HuH-7.5 (cell line): ENCODE measurements at places on chromosomes 3 and 15.

DNA sequence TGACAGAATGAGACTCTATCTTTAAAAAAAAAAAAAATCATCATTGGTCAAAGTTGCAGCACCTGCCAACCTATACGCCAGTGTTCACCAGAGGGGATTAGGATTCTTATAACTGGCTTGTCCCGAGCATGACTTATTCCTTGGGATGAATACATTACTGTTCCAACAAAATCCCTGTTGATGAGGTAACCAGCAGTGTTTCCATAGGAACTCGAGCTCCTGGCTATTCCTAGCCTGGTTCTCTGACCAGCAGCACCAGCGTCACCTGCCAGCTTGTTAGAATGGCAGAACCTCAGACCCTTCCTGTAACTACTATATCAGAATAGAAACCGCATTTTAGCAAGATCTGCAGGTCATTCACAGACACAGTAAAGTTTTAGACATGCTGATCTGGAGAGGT is 364.4 kb downstream of the PTPRG start:
- no peak for DNase-seq

DNA sequence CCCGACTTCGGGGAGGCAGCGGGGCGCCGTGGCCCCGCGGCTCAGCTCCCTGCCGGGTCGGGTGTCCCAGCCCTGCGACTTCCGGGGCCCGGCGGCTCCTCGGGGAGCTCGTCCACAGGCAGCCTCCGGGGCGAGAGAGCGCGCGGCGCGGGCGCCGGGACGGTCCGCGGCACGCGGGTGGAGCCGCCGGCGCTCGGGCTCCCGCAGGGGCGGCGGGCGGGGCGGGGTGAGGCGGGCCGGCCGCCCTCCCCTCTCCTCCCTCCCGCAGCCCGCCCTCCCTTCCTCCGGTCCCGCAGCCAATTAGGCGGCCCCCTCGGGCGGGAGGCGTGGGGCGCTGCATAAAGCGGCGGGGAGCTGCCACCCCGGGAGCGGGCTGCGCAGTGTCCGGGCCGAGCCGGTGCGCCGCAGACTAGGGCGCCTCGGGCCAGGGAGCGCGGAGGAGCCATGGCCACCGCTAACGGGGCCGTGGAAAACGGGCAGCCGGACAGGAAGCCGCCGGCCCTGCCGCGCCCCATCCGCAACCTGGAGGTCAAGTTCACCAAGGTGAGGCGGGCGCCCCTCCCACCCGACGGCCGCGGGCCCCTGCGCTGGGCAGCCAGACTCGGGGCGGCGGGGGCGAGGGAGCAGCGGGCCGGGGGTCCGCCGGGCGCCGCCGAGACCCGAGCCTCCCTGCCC is at the start of gene ALDH1A3:
ALDH1A3 (plus strand) TSS at position 368 of the 675 bp plus-strand sequence; CDS start at position 445, 77 bp downstream.
- DNase-seq: no peak

- no peak for DNase-seq
Measured at GRCh38 chr3:23776352-23776891, 29.3 kb upstream of the UBE2E1 start.

GRCh38 chr3:116809208-116809607 is 99.6 kb downstream of the TUSC7 start:
- DNase-seq: no peak

DNA sequence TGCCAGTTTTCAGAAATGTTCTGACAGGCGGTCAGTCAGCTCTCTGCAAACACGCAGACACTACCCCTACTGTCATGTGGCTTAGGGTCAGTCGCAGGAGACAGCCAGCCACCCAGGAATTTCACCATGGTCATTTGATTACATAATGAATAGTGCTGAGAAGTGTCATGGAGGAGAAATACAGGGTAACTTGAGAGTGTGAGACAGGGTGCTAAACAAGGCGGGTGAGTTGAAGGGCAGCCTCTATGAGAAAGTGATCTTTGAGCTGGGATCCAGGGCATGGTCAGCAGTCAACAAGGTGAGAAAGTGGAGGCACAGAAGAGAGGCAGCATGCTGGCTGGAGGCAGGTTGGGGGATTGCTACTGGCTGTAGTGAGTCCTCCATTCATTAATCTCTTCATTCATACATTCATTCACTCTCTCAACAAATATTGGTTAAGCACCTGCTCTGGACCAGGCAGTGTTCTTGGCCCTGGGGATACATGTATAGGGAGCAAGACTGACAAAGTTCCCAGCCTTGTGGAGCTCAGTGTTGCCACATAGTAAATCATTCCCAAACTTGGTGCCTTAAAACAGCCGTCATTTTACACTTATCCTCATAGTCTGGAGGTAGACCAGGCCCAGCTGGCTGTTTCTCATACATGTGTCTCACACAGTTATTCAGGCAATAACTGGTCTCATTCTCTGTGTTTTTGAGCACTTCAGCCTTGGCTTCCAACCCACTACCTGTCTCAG is 14.8 kb downstream of the PXYLP1 start:
- no peak for DNase-seq

GRCh38 chr3:145911016-145911415 is 250.0 kb downstream of the PLOD2 start:
- DNase-seq: no peak

DNA sequence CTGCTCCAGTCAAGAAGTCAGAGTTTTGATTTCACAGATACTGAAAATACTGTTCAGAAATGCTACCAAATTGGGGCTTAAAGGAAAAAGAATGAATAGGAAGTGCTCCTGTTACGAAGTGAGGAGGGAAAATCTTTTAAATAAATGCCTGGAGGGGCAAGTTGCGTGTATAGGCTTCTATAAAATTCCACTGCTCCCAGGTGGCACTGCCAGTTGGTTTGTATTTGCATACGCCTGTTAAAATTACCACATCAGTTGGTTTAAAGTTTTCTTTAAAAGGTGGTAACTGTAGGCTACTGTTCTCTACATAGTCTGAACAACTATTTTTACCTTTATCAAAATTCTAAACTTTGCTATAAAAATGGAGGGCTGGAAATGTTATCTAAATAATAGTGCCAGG is 123.5 kb downstream of the DLG1 start:
- DNase-seq: no peak

DNA sequence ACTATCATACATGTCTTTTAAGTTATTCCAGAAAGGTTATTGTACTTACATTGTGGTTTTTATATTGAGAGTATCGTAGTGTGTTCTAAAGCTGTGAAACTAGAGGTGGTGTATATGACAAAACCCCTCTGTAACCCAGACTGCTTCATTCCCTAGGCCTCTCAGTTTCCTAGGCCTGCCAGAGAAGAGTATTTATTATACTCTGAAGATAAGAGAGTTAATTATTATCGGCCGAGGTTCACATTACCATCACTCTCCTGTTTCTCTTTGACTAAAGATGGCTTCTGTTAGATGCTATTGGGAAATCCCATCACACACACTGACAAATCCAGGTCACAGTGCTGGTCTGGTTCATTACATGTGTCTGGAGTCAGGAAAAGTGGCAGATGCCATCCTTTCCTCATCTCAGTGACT is 20.5 kb downstream of the EXOSC7 start:
- DNase-seq: peak; percentile 68

GRCh38 chr3:104825116-104825515 is 541.6 kb upstream of the ALCAM start:
- no peak for DNase-seq

DNA sequence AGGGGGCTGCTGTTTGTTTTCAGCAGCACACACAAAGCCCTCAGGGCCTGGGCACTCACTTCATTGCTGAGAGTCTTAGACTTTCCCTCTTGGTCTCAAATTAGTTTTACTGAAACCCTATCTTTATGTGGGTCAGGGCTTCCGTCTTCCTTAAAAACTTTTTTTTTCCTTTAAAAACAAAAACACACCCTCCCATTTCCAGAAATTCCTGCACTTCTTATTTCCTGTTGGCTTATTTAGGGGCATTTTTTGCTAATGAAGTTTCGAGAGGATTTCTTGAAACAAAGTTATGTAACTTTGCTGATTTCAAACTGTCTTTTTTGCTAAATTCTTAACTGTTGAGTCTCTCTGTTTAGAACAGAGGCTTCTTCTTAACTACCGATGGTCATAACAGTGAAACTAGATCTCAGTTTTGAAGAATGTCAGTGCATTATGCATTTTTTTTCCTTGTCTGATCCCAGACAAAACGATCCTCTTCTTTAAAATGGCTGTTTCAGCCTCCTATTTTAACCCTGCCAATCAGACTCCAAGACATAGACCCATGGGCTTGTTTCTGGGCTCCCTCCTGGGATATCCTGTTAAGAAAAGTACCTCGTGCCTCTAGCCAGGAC is 23.3 kb downstream of the ANAPC13 start:
- DNase-seq: no peak

DNA sequence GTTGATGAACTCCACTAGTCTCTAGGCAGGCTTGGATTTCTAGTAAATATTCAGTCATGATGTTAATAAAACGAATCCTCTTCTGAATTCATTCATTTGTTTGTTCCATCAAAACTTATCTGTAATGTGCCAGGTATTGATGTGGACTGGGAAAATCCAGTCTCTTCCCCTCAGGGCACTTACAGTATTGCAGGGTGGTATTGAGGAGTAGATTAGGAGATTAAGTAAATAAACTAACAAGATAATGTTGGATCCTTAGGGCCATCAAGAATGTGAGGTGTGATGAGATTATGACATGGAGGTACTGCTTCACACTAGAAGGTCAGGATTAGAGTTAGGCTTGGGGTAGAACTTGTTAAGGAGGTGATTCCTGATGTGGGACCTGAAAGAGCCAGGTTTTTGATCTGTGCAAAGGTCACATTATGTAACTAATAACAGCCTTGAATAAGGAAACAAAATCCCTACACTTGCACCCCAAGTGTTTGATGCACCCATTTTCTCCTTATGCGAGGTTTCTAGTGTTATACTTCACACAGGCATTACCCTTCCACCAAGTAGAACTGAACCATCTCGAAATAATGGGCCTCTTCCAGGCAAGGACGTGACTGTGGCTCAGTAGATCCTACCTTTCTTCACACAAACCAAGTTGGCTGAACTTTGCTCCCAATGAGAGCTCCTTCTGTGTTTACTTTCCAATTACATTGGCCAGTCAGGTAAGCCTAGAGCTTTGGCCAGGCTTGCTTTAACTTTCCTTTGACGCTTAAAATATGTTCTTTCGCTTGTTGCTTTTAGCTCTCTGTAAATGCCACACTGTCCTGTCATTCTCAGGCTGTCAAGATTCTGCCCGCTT is 16.7 kb downstream of the MCTP2 start:
- DNase-seq: no peak

DNA sequence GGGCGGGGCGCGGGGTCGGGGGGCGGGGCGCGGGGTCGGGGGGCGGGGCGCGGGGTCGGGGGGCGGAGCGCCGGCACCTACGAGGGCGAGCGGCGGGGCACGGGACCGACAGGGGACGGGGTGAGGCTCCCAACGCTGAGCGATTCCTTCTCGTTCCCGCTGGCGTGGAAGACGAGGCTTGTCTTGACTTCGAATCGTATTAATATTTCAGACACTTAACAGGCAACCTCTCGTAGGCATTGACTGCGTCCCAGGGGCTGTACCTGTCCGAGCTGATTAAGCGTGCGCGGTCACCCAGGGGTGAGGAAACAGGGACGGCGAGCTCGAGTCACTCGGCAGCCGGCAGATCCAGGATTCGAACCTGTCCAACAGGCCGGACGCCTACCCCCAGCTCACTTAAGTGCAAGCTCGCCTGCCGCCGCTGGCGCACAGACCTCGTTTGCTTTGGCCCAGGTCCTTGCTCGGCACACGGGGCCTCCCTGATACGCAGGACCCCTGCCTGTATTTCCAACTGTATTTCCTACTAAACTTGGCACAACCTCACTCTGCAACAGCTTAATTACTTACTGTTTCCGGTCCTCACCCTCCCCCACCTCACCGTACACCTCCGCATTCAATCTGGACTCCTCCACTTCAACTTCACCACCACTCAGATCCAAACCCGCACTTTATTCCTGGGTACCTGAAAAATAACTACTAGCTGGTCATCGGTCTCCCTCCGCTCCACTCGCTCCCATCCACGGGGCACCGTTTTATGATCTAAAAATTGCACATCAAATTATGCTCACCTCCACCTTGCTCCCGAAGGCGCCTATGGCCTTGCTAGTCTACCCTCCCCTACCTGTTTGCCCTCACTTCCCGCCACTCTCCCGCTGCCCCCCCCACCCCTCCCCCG is 722 bp upstream of the ZXDC start:
- peak; percentile 94 for DNase-seq

GRCh38 chr3:5057857-5058324 is 64.2 kb upstream of the ARL8B start:
- peak; percentile 60 for DNase-seq

DNA sequence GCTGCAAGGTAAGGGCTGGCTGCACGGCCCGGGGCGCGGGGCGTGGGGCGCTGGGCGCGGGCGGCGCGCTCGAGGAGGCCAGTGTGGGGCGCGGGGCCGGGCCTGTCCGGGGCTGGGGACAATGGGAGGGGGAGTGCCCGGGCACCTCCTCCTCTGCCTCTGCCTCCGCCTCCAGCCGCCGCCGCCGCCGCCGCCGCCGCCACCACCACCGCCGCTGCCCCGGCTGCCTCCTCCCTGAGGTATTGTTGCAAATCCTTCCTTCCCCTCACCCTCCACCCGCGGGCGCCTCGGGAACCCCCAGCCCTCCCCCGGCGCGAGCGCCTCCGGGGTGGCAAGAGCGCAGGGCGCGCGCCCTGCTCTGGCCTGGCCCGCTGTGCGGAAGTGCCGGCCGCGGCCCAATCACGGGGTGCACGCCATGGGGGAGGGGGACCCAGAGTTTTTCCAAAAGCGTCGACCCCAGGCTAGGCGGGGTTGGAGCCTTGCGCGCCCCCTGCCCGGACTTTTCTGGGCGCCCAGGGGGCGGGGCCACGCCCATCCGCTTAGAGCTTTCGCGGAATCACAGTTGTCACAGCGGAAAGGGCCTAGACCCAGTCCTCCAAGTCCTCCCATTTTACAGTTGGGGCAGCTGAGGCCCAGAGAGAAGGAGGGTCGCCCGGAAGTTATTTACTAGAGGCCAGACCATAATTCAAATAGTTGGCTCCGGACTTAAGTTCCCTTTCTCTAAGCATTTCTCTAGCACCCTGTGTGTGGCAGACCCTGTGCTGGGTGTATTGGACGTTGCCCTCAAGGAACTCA is at the start of gene LPP:
LPP (plus strand) TSS at position 144 of the 795 bp plus-strand sequence. CDS start 251,964 bp downstream, outside the sequence.
- peak; percentile 58 for DNase-seq

DNA sequence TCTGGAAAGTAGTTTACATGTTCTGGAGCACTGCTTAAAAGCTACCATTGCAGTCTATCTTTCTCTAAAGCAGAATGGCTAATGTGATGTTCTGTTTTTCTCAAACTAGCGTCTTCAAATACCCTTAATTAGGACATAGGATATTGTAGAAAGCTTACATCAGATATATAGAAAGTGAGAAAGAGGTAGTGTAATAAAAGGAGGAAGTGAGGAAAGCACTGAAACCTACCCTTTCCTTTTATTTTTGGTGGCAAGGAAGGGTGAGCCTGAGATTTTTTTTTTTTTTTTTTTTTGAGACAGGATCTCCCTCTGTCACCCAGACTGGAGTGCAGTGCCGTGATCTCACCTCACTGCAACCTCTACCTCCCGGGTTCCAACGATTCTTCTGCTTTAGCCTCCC is 9.4 kb downstream of the SENP2 start:
- DNase-seq: no peak
